ENCODE measurements at places on chromosomes 11 and 22.

DNA sequence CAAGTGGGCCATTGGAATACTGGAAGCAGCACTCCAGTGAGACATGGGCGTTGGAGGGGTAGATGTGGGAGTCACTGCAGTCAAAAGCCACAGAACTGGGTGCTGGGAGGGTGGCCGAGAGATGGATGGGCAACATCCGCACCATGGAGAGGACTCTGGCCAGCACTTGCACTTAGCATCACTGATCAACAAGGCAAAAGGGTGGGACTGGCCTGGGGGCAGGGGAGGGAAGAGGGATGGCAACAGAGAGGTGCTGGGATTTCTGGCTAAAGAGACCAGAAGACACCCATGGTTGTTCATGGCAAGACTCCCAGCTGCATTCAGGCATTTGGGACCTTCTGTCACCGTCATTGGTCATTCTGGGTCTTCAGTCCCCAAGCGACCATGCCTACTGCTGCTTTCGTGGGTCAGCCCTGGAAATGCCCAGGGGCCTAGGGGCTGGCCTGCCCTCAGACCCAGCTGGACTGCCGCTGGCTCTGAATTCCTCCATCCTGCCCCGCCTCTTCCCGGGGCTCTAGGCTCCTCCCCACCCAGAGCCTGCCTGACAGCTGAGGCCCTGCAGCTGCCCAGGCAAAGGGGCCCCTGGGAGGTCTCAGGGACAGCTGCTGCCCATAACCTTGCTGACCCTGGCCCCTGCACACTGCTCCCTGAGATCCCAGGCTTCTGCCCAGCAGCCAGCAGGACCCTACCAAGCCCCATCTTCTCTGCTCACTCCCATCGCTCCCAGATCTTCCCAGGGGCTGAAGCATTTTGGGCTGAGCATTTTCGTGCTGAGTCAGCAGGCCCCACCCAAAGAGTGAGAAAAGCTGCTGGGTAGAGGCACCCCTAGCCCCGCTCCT is 13.0 kb upstream of the CDC42EP2 start:
- DNase-seq = no peak

GRCh38 chr11:47917599-47918369 is 62.6 kb upstream of the PTPRJ start:
- DNase-seq = no peak

DNA sequence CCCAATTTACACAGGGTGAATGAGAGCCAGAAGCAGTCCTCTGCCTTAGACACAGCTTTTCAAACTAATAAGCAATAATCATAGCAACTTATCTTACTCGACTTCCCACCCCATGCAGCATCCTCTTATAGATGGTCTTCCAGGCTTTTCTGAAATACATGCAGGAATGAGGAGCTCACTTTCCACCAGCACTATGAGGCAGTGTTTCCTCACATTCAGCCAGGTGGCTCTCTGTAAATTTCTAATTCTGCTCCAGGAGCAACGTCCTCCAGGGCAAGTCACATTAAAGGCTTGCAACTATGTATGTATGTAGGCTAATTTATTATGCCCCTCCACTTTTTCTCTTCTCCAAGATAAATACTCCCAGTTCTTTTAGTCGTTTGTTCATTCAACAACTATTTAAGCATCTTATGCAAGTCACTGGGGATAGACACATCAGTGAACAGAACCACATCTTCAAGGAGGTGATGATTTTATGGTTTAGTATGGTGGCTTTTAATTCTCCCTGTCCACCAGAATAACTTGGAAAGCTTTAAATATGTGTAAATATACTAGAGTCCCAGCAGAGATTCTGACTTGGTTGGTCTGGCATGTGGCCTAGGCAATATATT is 59.9 kb downstream of the PAK1 start:
- DNase-seq = no peak

GRCh38 chr11:72144807-72145565 is 9.5 kb downstream of the FOLR3 start:
- DNase-seq = no peak

- no peak for DNase-seq
These were observed 108.0 kb upstream of the SYN3 start for GRCh38 chr22:33166206-33166605.

DNA sequence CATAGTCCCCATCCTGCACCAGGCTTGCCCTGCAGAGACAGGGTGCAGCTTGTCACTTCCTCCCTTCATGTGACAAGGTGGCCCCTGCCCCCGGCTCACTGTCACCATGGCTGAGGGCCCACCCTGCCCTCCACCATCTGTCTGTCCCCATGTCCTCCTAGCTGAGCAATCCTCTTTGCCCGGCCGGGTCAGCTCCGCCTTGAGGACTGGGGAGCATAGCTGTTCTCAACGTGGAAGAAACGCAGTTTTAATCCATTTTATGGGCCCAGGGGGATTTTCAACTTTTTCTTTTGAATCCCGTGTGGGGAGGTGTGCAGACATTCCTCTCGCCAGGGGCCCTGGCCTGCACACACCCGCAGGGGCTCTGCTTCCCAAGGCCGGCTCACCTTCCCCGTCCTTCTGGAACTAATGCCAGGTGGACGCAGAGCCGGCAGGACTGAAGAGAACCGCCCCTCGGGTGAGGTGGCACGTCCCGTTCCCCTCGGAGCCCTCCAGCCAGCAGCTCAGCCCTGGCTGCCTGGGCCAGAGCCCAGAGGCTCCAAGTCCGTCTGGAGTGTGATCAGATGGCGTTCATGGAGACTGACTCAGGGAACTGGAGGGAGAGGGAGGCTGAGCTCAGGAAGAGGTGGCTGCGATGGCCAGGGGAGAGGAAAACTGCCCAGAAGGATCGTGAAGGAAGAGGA is 1108.7 kb downstream of the BRD1 start:
- DNase-seq = no peak

DNA sequence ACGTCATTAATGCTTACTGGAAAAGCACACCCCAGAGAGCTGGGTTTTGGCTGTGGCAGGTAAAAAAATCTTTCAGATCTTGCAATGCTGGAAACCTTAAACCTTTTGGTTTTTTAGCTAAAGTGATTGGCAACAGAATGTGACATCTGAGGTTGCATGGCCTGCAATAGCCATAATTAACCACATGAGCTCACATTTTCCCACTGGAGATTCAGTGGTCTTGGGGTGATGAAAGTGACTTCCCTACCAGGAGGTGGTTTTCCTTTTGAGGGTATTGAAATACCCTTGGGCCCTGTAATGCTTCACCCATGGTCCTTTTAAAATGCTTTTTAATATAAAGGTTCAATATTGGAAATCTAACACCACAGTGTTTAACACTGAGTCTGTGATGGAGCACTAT is 192.8 kb downstream of the WNT11 start:
- DNase-seq = no peak

Measured in GM12864 (cell line).